Activated T-cell treated with anti-CD3 and anti-CD28 coated beads for 1 hour (primary cell): ENCODE measurements at places on chromosomes 3 and 15.

DNA sequence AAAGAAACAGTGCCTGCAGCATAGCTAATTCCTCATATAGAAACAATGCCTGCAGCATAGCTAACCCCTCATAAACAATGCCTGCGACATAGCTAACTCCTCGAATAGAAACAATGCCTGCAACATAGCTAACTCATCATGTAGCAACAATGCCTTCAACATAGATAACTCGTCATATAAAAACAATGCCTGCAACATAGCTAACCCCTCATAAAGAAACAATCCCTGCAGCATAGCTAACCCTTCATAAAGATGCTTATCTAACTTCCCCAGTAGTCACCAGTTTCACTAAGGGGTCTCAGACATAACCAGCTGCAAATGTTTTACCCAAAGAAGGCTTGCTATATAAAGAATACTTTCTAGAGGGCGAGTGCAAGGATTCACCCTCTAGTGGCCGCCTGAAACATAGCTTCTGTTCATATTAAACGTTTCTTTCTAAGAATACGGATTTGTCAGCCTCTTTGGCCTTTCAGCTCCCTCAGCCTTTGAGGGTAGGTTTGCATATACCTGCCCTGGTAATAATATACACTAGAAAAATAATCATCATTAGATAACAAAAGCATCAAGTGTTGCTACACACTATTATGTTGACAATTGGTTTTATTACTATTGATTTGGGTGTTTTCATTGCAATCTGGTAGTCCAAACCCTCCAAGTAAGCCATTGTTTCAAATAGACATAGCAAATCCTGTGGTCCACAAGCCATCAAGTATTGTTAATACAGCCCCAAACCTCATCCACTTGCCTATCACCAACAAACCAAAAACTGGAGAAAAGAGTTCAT, 44.4 kb upstream of the FAN1 start:
- no peak for DNase-seq

GRCh38 chr3:42539871-42540714, 37.6 kb downstream of the VIPR1 start:
- DNase-seq: peak; percentile 49

DNA sequence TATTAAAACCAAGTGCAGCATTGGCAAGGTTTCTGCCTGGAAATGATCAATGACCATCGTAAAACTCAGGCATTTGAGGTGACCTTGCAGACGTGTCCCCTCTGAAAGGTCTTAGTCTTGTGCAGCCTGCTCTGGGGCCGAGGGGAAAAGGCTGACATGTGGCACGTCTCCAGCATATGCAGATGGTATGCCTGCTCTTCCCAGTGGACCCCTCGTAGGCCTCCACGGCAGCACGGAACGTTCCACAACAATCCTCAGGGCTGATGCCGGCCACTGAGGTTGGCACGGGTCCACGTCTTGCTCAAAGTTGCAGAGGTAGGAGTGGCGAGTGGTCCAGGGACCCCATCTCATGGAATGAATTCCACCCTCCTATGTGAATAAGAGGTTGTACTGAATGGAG, 247.5 kb upstream of the LYSMD4 start:
- no peak for DNase-seq

GRCh38 chr15:88954431-88955277, 41.5 kb upstream of the MFGE8 start:
- DNase-seq: no peak

GRCh38 chr3:132326251-132326650, 9.0 kb downstream of the ACP3 start:
- DNase-seq: no peak

- no peak for DNase-seq
These were observed 90.8 kb upstream of the PFN2 start for GRCh38 chr3:150061288-150062024.
